ENCODE measurements at places on chromosomes 11 and 22.
A peak's percentile ranks its signal among the peaks of the same experiment; 100 is the strongest.

GRCh38 chr22:21026783-21027692 lies 5.3 kb downstream of the SLC7A4 start:
- peak; percentile 65 for DNase-seq

- no peak for DNase-seq
Observed at GRCh38 chr11:114136686-114137640, 77.5 kb downstream of the ZBTB16 start.

- DNase-seq: peak; percentile 68
Observed at GRCh38 chr11:61967924-61968757, 707 bp upstream of the FTH1 start.

GRCh38 chr11:20771681-20772080 lies 102.3 kb downstream of the NELL1 start:
- no peak for DNase-seq

GRCh38 chr11:68966894-68967780 lies 13.6 kb downstream of the MRGPRD start:
- no peak for DNase-seq

DNA sequence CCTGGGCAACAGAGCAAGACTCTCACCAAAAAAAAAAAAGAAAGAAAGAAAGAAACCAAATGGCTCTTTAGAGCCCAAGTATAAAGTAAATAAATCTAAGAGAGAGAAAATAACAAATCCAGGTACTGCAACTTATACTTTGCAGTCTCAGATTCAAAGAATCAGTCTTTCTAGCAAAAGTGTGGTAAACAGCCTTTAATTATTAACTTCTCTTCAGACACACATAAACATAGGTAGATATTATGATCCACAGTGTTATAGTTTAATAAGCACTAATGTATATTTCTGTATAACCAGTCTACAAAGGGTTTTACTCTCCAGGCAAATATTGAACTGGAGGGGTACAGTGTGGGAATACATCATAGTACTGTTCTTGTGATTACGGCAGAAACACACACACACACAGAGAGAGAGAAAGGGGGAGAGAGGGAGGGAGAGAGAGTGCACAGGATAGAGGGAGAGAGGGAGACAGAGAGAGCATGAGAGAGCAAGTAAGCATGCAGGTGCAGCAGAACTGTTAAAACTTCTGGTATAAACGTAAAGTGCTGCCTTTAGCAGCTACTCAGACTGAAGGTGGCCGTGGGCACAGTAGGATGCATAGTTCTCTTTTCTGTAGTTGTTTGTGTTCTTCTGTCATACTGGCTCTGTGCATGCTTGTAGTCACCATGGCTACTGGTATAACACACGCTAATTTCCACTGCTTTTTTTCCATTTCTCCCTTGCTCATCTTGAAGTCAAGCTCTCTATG lies 32.3 kb downstream of the MTMR2 start:
- DNase-seq: no peak

- no peak for DNase-seq
Observed at GRCh38 chr11:114970927-114971645, 292.8 kb downstream of the NXPE2 start.

- no peak for DNase-seq
Observed at GRCh38 chr11:11416502-11416901, 63.5 kb upstream of the CSNK2A3 start.

GRCh38 chr11:45920531-45921477 lies 1.7 kb upstream of the LARGE2 start:
- DNase-seq: no peak

GRCh38 chr11:15911377-15912044 lies 444.8 kb downstream of the SOX6 start:
- DNase-seq: peak; percentile 23

DNA sequence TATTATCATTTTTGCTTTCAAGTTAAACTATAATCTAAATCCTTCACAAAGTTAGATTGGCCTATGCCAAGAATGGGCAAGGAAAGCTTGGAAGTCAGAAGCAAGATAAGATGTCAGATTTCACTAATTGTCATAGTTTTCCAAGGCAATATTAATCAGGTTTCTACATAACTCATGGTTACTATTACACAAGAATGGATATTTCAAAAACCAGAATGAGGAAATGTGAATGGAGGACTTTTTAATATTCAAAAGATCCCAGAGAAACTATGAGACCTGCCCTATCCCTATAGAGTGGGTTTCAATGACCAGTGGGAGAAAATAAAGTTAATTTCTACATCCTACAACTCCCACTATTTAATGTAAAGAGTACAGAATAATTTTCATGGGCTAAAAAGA lies 203.2 kb downstream of the CASP12 start:
- DNase-seq: no peak

- no peak for DNase-seq
Observed at GRCh38 chr11:3970108-3970507, 114.6 kb downstream of the STIM1 start.

GRCh38 chr11:75851203-75851602 lies 36.2 kb downstream of the UVRAG start:
- no peak for DNase-seq

DNA sequence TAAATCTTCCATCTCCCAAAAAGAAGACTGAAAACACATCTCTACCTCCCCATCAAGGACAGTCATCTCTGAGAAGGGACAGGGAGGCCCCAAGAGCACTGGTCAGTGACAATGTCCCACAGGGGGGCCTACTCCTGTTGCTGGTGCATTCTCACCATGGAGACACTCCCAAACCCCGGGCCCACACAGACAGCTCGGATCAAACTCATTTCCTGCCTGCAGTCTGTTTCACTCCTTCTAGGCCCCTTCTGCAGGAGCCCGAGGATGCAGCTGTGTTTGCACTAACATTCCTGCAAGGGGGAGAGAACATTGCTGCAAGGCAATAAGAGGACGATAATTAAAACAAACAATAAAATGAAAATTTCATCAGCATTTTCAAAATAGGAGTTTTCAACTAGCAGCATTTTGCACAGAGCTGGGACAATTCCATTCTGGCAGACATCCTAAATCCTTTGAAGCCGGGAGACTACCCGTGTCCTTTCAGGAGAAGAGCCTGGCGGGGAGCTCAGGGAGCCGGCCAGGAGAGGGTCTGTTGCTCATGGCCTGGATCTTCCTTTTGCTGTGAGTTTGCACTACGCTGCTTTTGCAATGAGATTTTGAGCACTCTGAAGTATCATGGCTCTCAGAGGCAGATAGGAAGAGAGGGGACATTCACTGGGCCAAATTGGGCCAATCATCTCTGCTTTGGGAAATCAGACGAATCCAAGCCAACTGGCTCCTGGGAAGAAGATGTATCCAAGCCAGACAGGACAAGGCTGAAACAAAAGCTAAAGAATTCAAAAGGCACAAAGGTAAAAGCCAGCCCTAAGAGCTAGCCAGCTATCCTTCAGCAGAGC lies 33.2 kb downstream of the SPATA19 start:
- no peak for DNase-seq

GRCh38 chr11:72234514-72234830 lies 9.5 kb downstream of the PHOX2A start:
- no peak for DNase-seq

- DNase-seq: no peak
Observed at GRCh38 chr11:68598816-68599653, 85.3 kb upstream of the GAL start.

GRCh38 chr11:313787-314553 lies at the start of gene IFITM1:
TSS of gene IFITM1 (plus strand) at chr11:314040. CDS start at chr11:314171, 131 bp downstream.
- DNase-seq: no peak

GRCh38 chr22:36546932-36547331 lies 18.0 kb upstream of the EIF3D start:
- DNase-seq: no peak

GRCh38 chr11:4639931-4640330 lies 2.7 kb downstream of the OR51D1 start:
- DNase-seq: no peak

- DNase-seq: no peak
Observed at GRCh38 chr11:66293777-66294625, 2.3 kb downstream of the TMEM151A start.

DNA sequence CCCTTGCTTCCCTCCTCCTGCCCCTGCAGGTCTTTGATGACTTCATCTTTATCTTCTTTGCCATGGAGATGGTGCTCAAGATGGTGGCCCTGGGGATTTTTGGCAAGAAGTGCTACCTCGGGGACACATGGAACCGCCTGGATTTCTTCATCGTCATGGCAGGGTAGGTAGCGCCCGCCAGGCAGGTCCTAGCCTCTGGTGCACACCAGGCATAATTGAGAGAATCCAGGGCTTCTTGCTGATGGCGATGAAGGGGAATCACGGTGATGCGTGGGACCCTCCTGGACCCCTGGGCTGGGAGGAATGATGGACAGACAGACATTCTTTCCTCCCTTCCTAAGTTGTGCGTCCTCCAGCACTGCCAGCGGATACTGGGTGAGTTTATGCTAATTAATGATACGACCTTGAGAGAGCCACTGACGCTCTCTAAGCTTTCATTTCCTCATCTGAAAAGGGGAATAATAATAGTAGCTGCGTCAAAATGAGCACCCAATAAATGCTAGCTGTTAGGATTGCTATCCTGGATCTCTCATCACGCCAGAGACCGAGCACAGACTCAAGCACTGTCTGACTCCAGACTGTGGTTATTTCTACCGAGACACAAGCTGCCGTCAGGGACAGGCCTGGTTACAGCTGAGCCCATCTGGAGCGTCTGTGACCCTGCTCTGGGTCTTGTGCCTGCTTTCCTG lies 30.1 kb downstream of the CACNA1I start:
- DNase-seq: no peak

GRCh38 chr11:88308576-88308975 lies 29.0 kb downstream of the CTSC start:
- DNase-seq: no peak

DNA sequence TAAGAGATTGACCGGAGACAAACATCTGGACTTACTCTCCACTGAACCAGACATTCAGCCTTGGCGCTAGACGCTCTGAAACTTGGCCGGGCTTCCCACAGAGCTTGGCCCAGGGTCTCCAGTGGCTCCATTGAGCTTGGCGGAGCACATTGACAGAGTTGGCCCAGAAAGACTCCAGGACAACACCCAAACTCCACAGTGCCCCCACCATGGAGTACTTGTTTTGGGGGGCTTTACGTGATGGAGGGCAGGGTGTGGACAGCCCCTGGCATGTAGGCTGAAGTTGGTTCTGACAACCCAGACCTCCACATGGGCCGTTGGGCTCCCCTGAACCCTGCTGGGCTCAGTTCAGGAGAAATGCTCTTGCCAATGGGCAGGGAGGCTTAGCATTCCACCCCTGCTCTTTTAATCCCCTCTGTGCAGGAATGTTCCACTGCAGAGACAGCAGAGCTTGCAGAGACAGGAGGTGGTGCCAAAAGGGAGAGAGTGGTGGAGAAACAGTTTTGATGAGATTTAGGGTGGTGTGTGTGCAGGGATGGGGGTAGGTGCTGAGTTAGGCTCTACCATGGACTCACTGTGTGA lies 102.4 kb upstream of the TIMP3 start:
- no peak for DNase-seq

DNA sequence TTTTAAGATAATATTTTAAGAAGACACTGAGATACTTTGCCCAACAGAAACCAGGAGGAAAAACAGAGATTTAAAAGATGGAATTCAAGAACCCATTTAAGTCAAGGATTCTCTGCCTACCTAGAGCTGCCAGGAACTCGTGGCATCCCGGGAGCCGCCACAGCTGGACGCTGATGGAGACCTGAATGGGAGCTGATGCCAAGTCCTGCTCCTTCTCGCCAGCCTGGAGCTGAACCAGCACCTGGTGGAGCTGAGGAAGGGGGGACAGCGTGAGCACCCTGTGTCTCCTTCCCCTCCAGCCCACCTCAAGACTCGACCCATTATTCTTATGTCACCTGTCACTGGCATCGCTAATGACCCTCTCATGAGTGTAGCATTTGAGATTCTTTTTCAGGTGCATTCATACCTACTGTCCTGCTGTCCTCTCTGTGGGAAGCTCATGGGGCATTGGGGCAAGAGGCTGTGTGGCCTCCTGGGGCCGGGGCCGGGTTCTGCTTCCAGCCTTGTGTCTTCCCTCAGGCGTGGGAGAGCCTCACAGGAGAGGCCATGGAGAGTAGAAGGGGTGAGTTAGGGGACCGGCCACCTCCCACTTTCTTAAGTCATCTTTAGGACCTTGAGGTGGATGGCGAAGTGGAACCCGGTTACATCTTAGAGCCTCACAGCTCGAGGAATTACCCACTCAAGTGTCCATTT lies 70.8 kb upstream of the PITPNB start:
- DNase-seq: no peak

GRCh38 chr11:122981388-122982264 lies at the start of gene BSX:
TSS of gene BSX (minus strand) at chr11:122981834. CDS start at chr11:122981671, 163 bp downstream.
- DNase-seq: no peak

DNA sequence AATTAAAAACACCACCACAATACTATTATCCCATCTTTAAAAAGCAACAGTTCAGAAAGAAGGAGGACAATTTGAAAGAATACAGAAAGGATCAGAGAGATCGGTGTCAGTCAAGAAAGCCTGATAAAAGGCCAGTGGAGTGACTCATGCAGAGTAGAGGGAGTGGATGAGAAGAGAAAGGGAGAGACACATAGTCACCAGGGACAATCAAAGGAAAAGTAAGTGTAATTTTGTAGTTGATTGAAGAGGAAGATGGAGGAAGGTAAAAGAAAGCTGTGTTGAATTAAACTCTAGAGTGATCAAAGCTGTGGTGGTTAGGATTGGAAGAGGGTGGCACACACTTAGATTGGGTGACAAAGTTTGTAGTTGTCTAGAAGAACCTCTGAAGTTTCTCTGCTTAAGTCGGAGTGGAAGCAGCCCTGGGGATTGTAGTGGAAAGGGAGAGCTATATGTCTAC lies 14.1 kb downstream of the SPECC1L start:
- no peak for DNase-seq

DNA sequence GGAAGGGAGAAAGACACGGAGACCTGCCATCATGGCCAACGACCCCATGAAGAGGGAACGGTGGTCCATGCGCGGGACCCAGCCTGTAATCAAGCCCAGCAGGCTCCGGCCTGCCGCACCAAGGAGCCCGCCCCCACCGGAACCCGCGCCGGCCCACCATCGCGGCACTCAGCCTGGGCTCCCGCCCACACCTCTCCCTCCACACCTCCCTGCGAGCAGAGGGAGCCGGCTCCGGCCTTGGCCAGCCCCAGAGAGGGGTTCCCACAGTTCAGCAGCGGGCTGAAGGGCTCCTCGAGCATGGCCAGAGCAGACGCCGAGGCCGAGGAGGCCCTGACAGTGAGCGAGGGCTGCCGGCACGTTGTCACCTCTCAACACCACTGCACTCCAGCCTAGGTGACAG lies 1302.8 kb upstream of the CNTN5 start:
- no peak for DNase-seq

DNA sequence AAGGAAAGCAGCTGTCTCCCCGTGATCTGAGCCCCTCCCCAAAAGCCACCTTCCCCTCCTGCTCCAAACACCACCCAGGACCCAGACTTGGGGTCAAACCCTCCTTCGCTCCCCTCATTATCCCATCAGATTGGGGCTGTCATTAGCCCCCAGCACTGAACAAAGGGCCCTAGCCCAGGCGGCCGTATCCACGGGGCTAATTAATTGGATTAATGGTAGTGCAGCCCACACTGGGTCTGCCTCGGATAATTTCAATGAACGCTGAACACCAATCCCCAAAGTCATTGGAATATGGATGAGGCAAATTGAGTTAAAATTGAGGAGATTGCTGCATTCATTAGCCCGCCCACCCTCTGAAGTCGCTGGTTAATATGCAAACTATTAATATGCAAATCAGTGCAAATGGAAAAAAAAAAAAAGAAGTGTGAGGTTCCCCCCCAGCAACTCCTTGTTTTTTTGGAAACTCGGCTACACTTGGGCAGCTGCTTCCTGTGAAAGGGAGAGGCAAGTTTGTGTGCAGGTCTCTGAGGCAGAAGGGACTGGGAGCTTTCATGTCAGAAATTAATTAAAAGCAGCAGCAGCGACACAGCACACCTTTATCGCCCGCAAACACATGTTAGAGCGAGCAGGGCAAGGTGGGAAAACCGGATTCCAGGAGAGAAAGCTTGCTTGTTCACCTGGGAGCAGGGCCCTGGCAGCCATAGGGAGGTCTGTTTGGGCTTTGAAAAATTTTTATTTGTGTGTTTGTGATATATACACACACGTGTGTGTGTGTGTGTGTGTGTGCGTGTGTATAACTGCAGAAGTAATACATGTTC lies 517.8 kb downstream of the MIAT start:
- DNase-seq: no peak
